Islet precursor cell (in vitro differentiated cells): ENCODE measurements at places on chromosomes 12 and 14.

DNA sequence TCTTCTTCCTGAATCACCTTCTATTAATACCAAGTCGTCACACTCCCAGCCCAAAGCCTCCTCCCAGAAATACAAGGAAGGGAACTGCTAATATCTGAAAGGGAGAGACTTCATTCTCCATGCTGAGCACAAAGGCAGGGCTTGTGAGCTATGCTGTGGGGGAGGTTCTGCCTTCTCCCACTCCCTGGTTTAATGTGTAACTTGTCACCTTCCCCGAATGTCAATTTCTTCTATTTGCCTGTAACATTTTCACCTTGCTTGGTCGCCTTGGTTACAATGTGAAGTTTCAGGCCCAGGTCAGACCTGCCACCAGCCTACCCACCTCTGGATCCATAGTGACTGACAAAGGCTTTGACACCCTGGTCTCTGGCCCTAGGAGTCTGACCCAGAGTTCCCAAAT, 82.0 kb upstream of the ESRRB start:
- DNase-seq, result peak; percentile 16

DNA sequence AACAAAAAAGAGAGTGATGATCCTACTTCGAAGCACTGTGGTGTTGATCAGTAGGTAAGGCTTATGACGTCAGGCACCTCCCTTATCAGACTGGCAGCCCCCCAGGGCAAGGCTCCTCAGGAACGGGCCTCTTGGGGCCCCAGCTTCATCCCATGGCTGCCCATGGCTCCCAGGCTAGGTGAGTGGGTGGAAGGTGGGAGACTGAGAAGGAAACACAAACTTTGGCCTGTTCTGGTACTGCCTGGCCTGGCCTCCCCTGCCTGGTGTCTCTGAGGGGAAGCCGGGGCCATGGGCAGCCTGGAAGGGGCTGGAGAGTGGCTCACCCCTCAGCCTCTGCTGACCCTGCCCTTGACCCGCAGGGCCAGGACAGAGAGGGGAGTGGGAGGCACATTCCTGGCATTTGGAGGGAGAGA, 38.9 kb downstream of the KRT80 start:
- DNase-seq, result no peak

- no peak for DNase-seq
Observed at GRCh38 chr14:72457641-72458040, 436.3 kb downstream of the DPF3 start.

GRCh38 chr14:28783664-28784063, 17.1 kb downstream of the FOXG1 start:
- DNase-seq, result no peak

GRCh38 chr12:127820271-127820670, 446.7 kb upstream of the TMEM132C start:
- no peak for DNase-seq

- DNase-seq, result no peak
Observed at GRCh38 chr12:27610374-27610773, 85.9 kb upstream of the REP15 start.

DNA sequence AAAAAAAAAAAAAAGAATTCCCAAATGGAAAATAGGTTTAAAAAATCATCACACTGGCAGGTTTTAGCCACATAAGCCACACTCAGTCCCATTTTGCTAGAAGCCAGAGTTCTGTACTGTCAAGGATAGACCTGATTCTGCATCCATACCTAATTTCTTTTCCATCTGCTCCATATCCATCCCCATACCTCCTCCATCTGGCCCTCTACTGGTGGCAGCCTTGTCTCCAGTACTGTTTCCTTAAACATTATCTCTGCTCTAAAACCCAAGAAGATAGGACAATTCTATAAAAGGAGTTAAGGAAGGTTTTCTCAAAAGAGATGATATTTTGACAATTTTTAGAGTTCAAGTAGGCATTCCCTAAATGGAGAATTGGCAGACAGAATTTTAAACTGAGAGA, 26.0 kb upstream of the RXYLT1 start:
- no peak for DNase-seq

DNA sequence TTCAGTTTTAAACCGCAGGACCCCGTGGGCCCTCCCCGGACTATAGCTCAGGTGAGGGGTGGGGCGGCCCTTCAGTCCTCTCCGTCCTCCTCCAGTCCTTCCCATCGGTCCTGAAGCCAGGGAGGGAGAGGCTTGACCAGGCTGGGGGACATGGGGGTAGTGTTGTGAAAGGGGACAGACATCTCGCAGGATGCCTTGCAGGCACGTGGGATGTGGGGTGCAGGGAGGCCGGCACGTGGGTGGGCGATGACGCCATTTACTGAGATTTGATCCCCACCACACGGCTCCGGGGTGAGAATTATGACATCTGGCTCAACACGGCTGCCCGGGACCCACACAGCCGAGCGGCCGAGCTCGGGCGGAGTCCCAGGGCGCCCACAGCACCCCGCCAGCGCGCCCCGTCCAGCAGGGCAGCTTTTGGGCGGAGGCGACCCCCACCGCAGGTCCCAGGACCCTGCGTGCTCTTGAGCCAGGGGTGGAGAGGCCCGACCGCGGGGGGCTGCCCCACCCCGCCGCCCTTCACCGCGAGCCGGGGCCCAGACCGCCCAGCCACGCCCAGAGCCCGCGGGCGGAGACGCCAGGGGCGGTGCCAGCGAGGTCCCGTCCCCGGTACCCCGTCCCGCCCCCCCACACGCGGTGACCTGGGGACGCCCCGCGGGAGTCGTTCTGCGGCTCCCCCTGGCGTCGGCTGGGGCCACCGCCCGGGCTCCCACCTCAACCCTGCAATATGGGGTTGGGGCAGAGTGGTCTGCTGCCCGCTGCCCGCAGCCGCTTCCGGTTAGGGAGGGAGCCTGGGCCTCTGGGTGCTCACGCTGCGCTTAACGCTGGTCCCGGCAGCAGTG, 3.3 kb upstream of the EXOC3L4 start:
- peak; percentile 77 for DNase-seq

DNA sequence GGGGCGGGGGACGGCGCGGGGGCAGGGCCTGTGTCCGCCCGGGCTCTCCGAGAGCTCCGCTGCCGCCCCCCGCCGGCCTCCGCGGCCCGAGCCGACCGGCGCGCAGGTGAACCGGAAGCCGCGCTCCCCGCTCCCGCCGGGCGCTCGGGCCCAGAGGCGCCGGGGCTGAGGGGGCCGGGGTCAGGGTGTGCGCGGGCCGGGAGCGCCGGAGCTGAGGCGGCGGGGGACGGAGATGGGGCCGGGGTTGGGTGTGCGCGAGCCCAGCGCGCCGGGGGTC, 431 bp downstream of the HIP1R start:
- DNase-seq, result peak; percentile 72

- DNase-seq, result no peak
Observed at GRCh38 chr12:16495196-16495595, 110.8 kb downstream of the LMO3 start.

DNA sequence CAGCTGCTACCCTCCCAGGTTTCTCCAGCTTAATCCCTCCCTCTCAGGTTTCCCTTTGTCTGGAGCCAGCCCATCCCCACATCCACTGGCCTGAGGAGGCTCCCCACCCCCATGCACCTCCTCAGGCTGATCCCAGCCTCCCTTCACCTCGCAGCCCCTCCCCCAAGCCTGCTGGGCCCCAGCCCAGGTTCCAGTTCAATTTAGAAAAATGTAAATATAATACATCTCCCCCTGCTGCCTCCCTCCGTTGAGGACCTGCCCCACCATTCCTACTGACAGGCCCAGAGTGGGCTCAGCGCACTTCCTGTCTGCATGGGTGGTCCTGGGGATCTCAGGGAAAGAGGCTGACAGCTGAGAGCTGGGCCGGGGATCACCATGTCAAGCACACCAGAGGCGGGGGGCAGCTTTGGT, 155.8 kb downstream of the NTF3 start:
- peak; percentile 41 for DNase-seq

DNA sequence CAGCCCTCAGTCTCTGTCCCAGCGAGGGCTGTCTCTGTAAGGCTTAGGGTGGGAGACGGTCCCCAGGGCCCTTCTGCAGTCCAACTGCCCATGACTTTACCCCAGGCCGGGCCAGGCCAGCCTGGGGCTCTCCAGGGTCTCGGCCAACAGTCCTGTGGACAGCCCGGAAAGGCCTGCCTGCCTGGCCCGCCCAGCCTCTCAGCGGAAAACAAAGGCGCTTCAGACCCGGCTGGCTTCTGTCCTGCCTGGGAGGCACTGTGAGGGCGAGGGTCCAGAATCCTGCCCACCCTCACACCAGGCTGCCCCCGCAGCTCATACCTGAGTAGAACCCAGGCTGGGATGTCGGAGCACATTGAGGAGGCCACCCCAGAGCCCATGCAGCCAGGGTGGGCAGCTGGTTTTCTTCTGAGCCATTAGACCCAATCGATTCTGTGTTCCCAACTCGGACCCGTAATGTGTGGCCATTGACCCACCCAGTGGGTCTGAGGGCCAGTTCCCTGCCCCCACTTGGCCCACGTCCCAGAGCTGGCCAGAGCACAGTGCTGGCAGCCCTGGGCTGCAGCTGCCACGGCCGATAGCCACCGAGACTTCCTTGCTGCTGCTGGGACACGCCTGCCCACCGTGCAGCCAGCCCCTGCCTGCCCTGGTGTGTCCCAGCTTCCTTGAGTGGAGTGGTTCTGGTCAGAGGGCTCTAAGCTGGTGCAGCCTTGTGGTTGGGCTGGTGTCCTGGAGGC, 1.6 kb downstream of the CRIP2 start:
- DNase-seq, result no peak

GRCh38 chr12:52539821-52540173, 13.1 kb downstream of the KRT71 start:
- DNase-seq, result no peak

- peak; percentile 96 for DNase-seq
Observed at GRCh38 chr12:7439579-7440505, 4.1 kb downstream of the CD163L1 start.

DNA sequence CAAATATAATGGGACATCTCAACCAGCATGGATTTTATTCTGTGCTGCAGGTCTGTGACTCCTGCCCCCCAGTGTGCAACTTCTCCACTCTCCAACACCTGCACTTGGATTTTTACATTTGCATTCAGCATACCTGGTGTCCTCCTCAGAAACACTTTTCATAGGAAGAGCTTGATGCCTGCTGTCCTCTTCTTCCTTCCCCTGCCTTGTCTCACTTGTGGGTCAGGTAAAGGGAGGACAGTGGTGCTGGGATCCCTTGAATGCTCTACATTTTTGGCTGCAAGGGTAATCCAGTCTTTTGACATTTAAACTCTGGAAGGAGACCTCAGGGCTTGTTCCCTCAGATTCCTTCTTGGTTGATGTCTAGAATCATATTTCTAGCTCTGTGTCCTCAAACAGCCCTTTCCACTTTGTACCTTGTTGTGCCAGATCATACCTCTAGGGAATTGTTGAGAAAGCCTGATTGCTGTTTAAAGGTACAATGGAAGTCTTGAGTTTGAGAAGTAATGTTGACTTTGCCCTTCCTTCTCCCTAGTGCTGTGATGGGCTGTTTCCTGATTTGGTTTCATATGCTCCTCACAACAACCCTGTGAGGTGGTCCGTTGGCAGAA, 12.6 kb downstream of the UBE3B start:
- no peak for DNase-seq

DNA sequence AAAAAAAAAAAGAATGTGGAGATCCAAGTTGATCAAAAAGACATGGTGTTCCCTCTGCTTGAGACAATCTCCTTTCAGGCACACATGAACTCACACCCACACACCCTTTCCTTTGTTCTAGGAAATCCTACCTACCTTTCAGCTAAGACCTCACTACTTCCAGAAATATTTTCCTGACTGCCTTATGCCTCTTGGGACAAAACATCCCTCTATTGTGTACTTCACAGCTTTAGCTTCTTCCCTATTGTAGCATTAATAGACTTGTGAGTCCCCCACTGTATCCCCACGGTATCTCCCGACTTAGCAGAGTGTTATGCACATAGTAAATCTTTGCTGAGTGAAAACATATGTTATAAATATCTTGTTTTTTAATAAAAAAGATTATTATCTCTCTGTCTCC, 44.9 kb upstream of the AEBP2 start:
- DNase-seq, result no peak

- DNase-seq, result no peak
Observed at GRCh38 chr12:109589691-109590245, 16.2 kb downstream of the MVK start.

GRCh38 chr12:38142974-38143373, 173.6 kb upstream of the ALG10B start:
- DNase-seq, result no peak

DNA sequence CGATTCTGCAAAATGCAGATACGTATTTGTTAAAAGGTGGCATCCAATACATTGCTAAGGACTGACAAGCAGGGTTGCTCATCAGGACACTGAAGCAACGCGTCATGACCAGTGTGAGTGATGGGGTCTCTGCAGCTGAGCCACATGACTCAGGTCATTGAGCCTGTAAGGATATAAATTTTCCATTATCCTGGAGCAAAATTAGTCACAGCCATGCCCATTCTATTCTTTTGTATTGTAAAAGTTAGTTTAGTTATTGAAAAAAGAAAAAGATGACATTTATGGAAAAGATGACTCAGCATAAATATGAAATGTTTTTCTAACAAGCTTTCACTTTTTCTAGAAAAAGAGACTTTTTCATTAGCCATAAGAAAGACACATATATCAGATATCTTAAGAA, 268.0 kb upstream of the TMEM132C start:
- DNase-seq, result no peak

GRCh38 chr14:39181026-39181692, 6.1 kb downstream of the PNN start:
- no peak for DNase-seq

DNA sequence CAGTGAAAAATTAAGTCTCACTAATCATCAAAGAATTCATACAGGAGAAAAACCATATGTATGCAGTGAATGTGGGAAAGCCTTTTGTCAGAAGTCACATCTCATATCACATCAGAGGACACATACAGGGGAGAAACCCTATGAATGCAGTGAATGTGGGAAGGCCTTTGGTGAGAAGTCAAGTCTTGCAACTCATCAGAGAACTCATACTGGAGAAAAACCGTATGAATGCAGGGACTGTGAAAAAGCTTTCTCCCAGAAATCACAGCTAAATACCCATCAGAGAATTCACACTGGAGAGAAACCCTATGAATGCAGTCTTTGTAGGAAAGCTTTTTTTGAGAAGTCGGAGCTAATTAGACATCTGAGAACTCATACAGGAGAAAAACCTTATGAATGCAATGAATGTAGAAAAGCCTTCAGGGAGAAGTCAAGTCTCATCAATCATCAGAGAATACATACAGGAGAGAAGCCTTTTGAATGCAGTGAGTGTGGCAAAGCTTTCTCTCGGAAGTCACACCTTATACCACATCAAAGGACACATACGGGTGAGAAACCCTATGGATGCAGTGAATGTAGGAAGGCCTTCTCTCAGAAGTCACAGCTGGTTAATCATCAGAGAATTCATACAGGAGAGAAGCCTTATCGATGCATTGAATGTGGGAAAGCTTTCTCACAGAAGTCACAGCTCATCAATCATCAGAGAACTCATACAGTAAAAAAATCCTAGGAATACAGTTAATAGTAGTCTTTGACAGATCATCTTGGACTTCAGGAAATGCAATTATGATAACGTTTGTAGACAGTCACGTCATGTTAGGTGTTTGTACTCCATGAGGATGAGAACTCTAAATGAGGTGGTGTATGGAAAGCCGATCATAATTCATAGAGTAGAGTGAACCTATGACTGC, 21.1 kb downstream of the ZNF84 start:
- DNase-seq, result no peak

- DNase-seq, result no peak
Observed at GRCh38 chr12:131907379-131908091, 13.1 kb downstream of the ULK1 start.
